ELR (cell line): ENCODE measurements at places on chromosomes 3 and 15.
A peak's percentile ranks its signal among the peaks of the same experiment; 100 is the strongest.

- no peak for DNase-seq
Observed at GRCh38 chr3:10194328-10195071, 29.8 kb downstream of the IRAK2 start.

- DNase-seq: no peak
Observed at GRCh38 chr15:69787791-69788190, 309.9 kb downstream of the TLE3 start.

DNA sequence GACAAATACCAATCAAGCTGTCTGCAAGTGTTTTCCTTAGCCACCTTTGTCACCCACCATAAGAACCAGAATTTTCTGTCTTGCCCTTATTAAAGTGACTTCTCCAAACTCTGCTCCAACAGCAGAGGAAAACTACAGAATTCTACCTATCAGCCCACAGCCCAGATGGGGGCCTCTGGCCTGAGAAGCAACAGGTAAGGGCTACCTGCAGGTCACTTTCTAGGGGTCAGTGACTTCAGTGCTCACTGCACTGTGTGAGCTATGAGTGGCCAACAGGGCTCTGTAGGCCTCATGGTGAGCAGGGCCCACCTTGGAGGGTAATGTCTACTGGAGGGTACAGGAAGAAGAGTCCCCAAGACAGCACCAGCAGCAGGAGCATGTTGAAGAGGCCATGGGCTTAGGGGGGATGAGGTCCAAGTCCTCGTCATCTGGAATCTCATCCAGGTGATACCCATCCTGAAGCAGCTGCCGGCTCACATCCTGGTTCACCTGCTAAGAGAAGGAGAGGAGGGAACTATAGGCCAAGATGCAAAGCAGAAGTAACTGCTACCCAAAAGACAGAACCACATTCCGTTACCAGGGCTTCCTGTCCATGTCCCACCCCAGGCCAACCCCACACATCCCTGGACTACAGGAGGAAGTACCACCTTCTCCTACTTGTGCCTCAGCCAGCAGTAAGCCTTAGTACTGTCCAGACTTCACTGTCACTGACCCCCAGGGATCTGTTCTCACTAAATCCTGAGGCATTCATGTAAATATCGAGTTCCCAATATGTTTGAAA, 4.2 kb downstream of the FAM219B start:
- DNase-seq: no peak

GRCh38 chr3:101695779-101696372, 9.4 kb upstream of the RPL24 start:
- DNase-seq: peak; percentile 82

DNA sequence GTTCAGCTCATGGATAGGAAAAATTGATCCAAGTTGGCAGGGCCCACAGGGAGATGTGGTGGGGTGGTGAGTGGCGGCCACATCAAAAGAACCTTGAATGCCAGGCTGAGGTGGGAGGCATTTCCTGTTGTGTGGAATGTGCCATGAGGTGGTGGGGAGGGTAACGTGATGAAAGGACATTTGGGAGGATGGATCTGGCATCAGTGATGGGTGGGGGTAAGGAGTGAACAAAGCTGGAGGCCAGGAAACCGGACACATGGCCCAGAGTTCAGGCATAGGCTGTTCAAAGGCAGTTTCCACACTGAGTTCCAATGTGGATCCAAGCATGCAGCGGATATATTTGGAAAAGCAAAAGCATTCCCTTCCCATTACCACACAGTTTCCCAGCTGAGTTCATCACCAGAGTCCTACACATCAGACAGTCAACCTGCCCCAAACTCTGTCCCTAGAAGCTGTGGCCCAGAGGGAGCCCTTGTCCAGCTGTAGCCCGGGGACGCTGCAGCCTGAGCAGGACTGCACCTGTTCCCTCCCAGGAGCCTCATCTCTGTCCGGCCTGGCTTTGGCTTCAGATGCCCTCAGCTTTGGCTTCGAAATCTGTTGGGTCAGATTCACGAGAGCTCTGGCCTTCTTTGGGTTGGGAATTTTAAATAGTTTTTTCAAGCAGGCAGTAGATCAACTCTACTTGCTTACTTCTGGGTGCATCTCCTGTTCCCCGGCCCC, 37.8 kb upstream of the GOLGA6B start:
- DNase-seq: no peak

DNA sequence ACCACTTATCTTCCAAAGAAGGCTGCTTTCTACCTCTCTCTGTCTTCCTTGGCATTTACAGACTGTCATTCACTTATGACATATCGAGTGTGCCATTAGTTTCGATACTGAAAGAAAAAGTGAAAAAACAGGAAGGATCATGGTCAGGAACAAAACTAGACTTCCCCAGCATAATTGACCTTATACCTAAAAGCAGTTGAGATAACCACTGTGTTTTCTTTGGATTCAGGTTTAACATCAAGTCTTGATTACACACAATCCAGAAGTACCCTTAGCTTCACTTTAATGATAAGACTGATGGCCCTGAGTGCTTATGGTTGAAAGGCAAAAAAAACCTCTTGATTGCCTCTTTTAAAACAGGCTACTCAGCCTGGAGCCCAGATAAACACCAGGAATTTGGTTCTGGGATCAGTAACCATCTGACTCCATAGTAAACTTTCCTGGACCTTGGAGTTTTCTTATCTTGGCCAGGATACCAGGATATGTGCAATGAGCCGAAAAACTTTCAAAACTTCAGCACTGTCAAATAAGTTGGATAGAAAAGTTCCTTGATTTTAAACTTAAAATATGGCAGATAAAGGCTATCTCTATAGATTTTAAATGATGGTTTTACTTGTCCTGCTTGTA, 5.0 kb upstream of the UACA start:
- DNase-seq: no peak

DNA sequence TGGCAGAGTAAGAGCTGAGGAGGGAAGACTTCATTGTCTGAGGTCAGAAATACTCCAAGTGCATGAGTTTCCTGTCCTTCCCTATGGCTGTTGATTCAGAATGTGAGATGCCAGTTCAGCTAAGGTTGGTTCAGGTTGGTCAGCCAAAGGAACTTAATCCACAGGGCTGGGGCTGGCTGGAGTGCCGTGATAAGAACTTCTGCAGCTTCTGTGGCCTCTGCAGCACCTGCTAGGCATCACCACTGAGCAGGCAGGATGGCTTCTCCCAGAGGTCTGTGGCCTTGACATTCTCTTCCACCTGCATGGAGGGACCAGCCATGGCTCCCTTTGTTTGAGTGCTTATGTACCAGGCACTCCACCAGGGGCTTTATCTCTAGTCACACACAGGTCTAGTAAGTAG, 109.5 kb upstream of the PLXNA1 start:
- DNase-seq: no peak
